ENCODE measurements at places on chromosomes 7 and 10. TPM values are rescaled to one million over a fixed set of nuclear protein-coding genes. Genes with fewer than 3 reads are reported as not detected.
A peak's percentile ranks its signal among the peaks of the same experiment; 100 is the strongest.

The AFAP1L2 gene
- total RNA-seq = 0.98 TPM

The SHH gene
- 47.1 TPM for total RNA-seq

The EFCAB10 gene
- 0.53 TPM for total RNA-seq

DNA sequence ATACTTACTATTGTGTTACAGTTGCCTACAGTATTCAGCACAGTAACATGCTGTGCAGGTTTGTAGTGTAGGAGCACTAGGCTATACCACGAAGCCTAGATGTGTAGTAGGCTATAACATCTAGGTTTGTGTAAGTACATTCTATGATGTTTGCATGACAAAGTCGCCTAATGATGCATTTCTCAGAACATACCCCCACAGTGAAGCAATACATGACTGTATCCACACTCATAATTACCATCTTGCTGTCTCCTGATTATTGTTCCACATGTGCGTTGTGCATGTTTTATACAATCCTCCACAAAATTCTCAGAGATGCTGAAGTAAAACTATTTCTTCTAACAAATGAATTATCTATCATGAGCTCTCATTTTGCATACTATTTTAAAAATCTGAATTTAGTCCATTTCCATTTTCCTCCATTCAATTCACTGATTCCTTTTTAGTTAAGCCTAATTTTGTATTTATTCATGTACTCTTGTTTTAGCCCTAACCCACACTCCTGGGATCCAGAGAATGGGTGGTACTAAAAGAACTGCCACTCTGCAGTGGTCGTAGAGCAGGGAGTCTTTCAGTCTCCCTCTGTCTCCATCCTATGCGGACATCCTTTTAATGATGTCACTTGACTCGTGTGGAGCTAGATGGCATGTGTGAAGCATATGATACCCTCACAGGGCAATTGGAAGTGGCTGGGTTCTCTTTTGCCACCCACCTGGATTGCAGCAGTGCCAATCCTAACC lies 67.6 kb upstream of the CAV2 start:
- H3K27ac ChIP-seq = no peak overlapping the region
- no peak overlapping the region for H3K4me3 ChIP-seq
- no peaks in the 10 kb centered on the region for H3K4me1 ChIP-seq
- DNase-seq = no peak

- peaks cover 7% of the 10 kb centered on the region for H3K4me1 ChIP-seq
- H3K4me3 ChIP-seq = no peak overlapping the region
- H3K27ac ChIP-seq = peak overlapping the region; percentile 79
- peaks cover 8% of the 10 kb centered on the region for H3K36me3 ChIP-seq
These were observed 41.3 kb downstream of the AVL9 start for GRCh38 chr7:32536585-32536984.

- DNase-seq = no peak
- peaks cover 27% of the 10 kb centered on the region for H3K27me3 ChIP-seq
- H3K27ac ChIP-seq = no peak overlapping the region
- H3K4me1 ChIP-seq = peaks cover 2% of the 10 kb centered on the region
These were observed 41.0 kb upstream of the ITGA8 start for GRCh38 chr10:15760681-15761080.

The ENTPD7 gene
- total RNA-seq = 31.2 TPM

The PHYHIPL gene
- total RNA-seq = 1.3 TPM

GRCh38 chr7:105815576-105815975 lies 60.8 kb downstream of the ATXN7L1 start:
- no peak overlapping the region for H3K27ac ChIP-seq
- H3K27me3 ChIP-seq = peaks cover 66% of the 10 kb centered on the region
- H3K4me3 ChIP-seq = no peak overlapping the region
- H3K4me1 ChIP-seq = peaks cover 30% of the 10 kb centered on the region
- no peak for DNase-seq
- peaks cover 16% of the 10 kb centered on the region for H3K36me3 ChIP-seq

GRCh38 chr7:44973610-44974401 lies 5.0 kb downstream of the MYO1G start:
- no peaks in the 10 kb centered on the region for H3K27me3 ChIP-seq
- H3K4me3 ChIP-seq = no peak overlapping the region
- no peaks in the 10 kb centered on the region for H3K36me3 ChIP-seq
- peaks cover 6% of the 10 kb centered on the region for H3K4me1 ChIP-seq
- peak; percentile 38 for DNase-seq

DNA sequence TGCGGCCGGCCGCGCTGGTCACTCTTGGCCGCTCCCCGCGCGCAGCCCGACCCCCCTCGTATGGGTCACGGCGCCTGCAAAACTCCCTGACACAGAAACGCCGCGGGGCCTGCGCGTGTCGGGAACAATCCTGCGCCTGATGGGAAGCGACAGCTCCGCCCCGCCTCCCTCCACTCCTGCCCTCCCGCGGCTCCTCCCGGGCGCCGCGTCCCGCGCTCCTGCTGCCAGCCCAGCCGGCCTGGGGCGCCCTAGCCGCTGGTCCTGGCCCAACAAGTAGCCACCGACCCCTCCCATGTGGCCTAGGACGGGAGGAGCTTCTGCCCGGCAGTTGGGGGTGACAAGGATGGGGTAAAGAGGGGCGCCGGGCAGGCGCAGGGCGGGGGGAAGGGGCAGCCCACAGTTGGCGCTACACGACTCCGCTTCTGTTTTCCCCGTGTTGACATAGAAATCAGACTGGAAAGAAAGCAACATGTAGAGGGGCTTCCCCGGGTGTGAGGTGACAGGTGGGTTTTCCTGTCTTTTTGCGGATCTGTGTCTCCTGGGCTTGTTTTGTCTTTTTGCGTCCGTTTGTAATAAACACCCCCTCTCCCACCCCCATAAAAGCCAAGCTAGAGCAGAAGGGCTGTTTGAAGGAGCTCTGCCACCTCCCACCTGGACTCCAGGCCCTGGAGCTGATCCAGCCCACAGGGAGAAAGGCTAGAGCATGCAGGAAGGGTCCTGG lies 35.1 kb upstream of the PAX2 start:
- H3K36me3 ChIP-seq = no peaks in the 10 kb centered on the region
- H3K27ac ChIP-seq = no peak overlapping the region
- no peak for DNase-seq
- peaks cover 2% of the 10 kb centered on the region for H3K4me1 ChIP-seq

DNA sequence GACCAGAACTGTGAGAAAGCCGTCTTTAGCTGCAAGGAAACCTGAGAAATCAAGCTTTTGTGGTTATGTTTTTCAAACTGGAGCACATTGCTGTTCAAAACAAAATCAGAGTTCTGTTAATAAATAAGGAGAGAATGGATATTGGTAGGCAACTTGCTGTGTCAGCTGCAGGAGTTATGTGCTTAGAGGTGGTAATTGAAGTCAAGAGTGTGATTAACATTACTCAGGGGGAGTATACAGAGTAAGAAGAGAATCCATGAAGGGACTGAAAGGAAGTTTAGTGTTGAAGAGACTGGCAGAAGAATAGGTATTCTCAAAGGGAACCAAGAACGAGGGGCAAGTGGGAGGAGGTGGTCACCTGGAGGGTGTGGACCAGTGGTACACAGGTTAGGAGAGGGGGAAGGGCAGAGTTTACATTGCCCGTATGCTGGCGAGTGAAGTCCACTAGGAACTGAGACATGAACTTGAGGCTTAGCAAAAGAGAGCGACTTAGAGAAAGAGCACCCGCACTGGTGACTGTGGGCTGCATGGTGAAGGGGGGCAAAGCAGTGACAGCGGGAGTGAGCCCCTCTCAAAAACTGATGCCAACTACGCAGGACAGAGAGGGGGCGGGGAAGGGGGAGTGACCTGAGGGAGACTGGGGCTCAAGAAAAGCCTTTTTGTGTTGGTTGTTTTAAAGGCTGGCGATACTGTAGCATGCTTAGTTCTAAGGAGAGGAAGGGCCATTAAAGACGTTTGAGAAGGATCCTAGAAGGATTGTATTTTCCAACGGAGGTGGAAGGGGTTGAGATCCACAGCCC lies 80.0 kb downstream of the SDK1 start:
- no peaks in the 10 kb centered on the region for H3K36me3 ChIP-seq
- no peak overlapping the region for H3K4me3 ChIP-seq
- H3K4me1 ChIP-seq = peaks cover 34% of the 10 kb centered on the region
- no peaks in the 10 kb centered on the region for H3K27me3 ChIP-seq

The SDHAF3 gene
- 15.1 TPM for total RNA-seq

DNA sequence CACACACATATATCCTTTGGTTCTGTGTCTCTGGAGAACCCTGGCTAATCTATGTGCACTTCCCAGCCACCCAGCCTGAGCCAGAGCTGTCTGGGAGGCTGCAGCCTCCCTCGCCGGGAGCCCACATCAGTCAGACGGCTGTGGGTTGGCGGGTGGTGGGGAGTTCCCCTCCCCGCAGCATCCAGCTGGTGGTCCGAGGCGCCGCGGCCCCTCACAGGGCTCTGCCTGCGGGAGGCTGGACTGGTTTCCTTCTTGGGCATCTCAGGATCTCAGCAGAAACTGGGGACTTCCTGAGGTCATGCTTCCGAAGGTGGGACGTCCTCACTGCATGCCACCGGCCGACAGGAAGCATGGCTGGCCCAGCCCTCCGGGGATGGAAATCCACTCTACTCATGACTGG lies 22.0 kb upstream of the PSMG3 start:
- no peaks in the 10 kb centered on the region for H3K4me1 ChIP-seq
- no peak overlapping the region for H3K27ac ChIP-seq
- peaks cover 3% of the 10 kb centered on the region for H3K36me3 ChIP-seq
- no peak overlapping the region for H3K4me3 ChIP-seq
- no peak for DNase-seq

The NUTM2E gene
- 0.40 TPM for total RNA-seq

DNA sequence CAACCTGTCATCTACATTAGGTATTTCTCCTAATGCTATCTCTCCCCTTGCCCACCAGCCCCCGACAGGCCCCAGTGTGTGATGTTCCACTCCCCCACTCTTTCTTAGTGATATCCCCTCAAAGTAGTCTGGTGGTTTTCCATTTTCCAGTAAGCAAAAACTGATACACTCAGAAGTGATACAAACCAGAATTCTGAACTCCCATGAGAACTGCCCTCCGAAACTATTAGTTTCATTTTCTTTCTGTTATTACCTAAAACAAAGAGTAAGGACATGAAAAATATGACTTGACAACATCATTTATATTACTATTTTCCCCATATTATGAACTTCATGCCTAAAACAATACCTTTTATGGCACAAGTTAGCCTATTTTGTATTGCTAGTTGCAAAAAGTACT lies 175.0 kb downstream of the OTUD1 start:
- H3K36me3 ChIP-seq = no peaks in the 10 kb centered on the region
- DNase-seq = no peak
- peaks cover under 1% of the 10 kb centered on the region for H3K4me1 ChIP-seq
- no peaks in the 10 kb centered on the region for H3K27me3 ChIP-seq
- no peak overlapping the region for H3K27ac ChIP-seq

The TDRD1 gene
- total RNA-seq = not detected

The UNCX gene
- not detected for total RNA-seq

- no peaks in the 10 kb centered on the region for H3K36me3 ChIP-seq
- H3K27ac ChIP-seq = no peak overlapping the region
- H3K4me1 ChIP-seq = no peaks in the 10 kb centered on the region
- peaks cover 10% of the 10 kb centered on the region for H3K27me3 ChIP-seq
These were observed 318.2 kb upstream of the CELF2 start for GRCh38 chr10:10699427-10699826.

DNA sequence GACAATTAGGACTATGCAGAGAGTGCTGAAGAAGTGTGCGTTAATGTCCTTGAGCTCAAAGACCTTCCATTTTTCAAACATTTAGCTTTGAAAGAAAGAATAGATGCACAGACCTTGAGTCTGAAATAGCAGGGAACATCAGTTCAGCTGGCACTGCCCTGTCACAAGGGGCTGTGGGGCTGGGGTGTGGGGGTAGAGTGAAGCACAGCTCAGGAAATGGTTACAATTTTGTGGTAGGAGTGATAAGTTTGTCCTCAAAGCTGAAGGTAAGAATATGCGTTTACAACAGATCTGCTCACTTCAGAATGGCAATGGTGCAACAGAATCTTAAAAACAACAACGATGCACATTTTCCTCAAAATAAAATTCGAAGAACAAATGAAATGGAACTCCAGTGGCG lies 33.6 kb downstream of the SMKR1 start:
- no peak overlapping the region for H3K4me3 ChIP-seq
- no peaks in the 10 kb centered on the region for H3K36me3 ChIP-seq
- peaks cover 7% of the 10 kb centered on the region for H3K27me3 ChIP-seq
- H3K27ac ChIP-seq = no peak overlapping the region

DNA sequence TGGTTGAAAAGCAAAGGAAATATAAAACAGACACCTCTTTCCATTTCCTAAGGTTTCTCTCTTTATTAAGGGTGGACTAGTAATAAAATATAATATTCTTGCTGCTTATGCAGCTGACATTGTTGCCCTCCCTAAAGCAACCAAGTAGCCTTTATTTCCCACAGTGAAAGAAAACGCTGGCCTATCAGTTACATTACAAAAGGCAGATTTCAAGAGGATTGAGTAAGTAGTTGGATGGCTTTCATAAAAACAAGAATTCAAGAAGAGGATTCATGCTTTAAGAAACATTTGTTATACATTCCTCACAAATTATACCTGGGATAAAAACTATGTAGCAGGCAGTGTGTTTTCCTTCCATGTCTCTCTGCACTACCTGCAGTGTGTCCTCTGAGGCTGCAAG lies 154.4 kb upstream of the LANCL2 start:
- no peaks in the 10 kb centered on the region for H3K27me3 ChIP-seq
- H3K36me3 ChIP-seq = peaks cover 13% of the 10 kb centered on the region
- peaks cover 5% of the 10 kb centered on the region for H3K4me1 ChIP-seq
- no peak overlapping the region for H3K4me3 ChIP-seq

DNA sequence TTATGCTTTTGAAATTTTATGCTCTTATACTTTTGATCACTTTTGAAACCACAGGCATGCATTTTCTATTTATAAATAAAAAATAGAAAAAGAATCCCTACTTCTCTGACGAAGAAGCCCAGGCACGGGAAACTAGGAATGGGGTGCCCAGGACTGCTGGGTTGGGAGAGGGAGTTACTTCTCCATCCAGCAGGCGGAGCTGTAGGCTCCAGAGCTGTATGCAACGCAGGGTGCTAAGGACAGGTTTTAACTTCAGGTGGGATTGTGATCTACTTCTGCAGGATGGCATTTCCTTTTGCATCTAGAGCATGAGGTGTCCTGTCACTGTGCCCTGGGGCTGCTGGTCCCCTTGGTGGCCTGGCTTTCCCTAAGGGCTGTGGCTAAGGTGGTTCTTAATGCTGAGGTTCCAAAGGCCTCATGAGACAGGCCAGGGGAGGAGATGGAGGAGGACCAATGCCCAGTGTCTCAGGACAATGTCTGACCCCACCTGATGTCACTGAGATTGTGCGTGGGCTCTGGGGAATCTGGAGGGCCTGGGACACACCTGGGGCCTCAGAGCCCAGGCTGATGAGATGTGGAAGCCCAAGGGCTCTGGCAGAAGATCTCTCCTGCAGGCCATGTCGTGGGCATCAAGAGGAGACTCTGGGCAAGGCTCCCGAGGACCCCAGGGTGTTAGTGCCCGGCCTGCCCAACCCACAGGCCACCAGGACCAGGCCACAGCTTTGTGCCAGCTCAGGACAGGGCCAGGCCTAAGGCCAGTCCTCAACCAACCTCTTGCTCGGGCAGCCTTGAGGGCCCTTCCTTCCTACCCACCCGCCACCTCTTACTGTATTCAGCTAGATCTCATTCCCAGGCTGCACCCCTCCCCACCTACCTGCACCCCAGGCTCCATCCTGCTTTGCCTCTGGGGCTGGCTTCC lies 507 bp downstream of the CCDC201 start:
- H3K36me3 ChIP-seq = no peaks in the 10 kb centered on the region
- no peak overlapping the region for H3K27ac ChIP-seq
- H3K4me3 ChIP-seq = no peak overlapping the region
- H3K27me3 ChIP-seq = no peaks in the 10 kb centered on the region
- no peak for DNase-seq

The TMEM140 gene
- total RNA-seq = not detected

The LRGUK gene
- 2.6 TPM for total RNA-seq

All from progenitor cell of endocrine pancreas (in vitro differentiated cells).